ENCODE measurements at places on chromosomes 1 and 21.
A peak's percentile ranks its signal among the peaks of the same experiment; 100 is the strongest.

GRCh38 chr1:202034683-202035462 is 24.5 kb downstream of the ELF3 start:
- peak; percentile 83 for DNase-seq

- DNase-seq, result peak; percentile 62
Measured at GRCh38 chr1:110460253-110461220, 9.6 kb downstream of the PROK1 start.

- no peak for DNase-seq
Measured at GRCh38 chr1:8382051-8382505, 64.2 kb downstream of the SLC45A1 start.

GRCh38 chr1:155104605-155105534 is 22.8 kb upstream of the EFNA1 start:
- no peak for DNase-seq

- DNase-seq, result no peak
Measured at GRCh38 chr1:173024543-173024942, 26.2 kb downstream of the TNFSF18 start.

GRCh38 chr1:149916193-149916897 is 1.3 kb downstream of the SV2A start:
- DNase-seq, result no peak

GRCh38 chr1:169680377-169681019 is 30.9 kb downstream of the SELL start:
- DNase-seq, result no peak

GRCh38 chr1:111768023-111768422 is 12.3 kb downstream of the DDX20 start:
- DNase-seq, result no peak

DNA sequence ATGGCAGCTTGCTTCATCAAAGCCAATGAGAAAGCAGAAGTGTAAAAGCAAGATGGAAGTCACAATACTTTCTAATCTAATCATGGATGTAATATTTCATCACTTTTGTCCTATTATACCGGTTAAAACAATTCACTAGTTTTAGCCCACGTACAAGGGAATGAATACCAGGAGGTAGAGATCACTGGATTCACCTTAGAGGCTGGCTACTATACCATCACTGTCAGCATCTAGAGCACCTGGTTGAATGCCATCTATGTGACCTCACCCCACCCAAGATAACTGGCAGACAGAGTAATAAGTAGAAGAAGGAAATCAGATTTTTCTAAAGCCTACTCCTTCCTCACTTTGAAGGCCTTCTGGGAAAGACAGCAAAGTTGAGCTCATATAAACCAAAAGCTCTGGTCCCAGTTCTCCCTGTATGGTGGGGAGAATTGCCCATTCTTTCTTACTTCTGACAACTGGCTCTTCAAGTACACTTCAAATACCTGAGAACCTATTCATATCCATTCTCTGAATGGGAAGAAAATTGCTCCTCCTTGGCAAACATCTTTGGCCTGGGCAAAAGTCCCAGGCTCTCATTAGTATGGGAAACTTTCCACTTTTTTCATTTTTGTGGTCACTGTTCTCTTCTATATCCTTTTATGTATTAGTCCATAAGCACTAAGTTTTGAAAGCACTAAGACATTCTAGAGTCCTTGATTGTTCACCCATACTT is 24.8 kb downstream of the HSD3B1 start:
- peak; percentile 57 for DNase-seq

DNA sequence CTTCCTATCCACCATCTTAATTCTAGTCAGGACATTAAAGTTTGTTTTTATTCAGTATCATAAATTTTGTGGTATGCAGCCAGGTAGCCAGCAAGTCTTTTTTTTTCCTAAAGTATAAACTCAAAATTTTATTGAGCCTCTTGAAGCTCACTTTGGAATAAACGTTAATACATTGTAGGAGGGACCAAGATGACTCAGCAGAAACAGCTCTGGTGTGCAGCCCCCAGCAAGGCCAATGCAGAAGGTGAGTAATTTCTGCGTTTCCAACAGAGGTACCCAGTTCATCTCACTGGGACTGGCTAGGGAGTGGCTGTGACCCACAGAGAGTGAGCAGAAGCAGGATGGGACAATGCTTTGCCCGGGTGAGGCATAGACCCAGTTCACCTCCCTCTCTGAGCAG is 9.7 kb upstream of the OR2M3 start:
- DNase-seq, result no peak

DNA sequence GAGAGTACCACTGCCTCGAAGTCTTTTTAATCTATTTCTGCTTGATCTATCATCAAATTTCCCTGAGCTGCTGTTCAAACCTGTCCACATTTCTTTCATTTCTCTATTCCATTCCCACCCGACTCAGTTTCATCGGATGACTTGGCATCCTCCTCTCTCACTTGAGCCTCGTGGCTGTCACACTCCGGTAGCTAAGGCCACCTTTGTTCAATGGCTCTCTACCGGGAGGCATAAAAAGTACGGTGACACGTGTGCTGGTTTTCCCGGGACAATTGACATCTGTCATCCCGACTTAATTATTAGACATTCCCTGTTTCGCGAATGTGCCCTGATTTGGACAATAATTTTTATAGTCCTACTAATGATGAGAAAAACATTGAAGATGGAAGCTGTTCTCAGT is 22.6 kb downstream of the MIS18A start:
- DNase-seq, result no peak
